ENCODE measurements at places on chromosomes 1 and 21.
A peak's percentile ranks its signal among the peaks of the same experiment; 100 is the strongest.

DNA sequence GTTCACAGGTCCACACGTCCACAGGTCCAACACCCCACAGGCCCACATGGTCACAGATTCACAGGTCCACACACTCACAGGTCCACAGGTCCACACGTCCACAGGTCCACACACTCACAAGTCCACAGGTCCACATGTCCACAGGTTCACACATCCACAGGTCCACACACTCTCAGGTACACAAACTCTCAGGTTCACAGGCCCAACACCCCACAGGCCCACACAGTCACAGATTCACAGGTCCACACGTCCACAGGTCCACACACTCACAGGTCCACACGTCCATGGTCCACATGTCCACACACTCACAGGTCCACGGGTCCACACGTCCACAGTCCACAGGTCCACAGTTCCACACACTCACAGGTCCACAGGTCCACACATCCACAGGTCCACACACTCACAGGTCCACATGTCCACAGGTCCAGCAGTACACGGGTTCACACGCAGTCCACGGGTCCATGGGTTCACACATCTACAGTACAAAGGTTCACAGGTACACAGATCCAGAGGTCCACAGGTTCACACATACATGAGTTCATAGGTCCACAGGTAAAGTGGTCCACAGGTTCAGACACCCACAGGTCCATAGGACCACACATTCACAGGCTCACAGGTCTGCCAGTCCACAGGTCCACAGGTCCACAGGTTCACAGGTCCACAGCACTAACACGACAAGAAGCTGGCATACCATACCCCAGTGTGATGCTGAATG is 39.3 kb upstream of the COL6A2 start:
- DNase-seq, result no peak
- no peaks in the 10 kb centered on the region for H3K27me3 ChIP-seq
- H3K36me3 ChIP-seq, result no peaks in the 10 kb centered on the region

GRCh38 chr21:29084372-29084771 is 10.9 kb upstream of the CCT8 start:
- no peak for DNase-seq
- H3K36me3 ChIP-seq, result no peaks in the 10 kb centered on the region
- H3K4me3 ChIP-seq, result no peak overlapping the region

DNA sequence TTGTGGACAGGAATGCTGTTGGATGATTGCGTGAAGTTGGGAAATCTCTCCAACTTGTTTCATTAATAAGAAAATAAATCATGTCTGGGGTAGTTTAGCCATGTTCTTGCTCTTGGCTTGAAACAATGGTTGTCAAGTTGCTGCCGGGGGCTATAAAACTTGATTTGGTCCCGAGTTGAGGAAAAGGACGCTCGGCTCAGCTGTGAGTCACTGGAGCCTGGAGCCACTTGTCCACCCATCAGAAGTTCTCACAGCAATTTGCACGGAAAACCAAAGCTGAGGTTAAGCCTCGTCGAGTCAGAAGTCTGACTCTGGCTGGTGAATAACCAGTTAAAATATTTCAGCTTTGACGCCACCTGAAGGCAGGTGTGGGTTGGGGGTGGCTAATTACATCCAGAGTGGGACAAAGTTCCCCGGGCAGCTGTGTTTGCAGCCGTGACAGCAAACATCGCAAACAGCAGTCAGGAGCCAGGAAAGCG is 19.7 kb upstream of the RIPK4 start:
- no peaks in the 10 kb centered on the region for H3K36me3 ChIP-seq
- peak; percentile 64 for DNase-seq
- H3K27me3 ChIP-seq, result peaks cover 2% of the 10 kb centered on the region
- H3K27ac ChIP-seq, result no peak overlapping the region
- no peaks in the 10 kb centered on the region for H3K4me1 ChIP-seq

DNA sequence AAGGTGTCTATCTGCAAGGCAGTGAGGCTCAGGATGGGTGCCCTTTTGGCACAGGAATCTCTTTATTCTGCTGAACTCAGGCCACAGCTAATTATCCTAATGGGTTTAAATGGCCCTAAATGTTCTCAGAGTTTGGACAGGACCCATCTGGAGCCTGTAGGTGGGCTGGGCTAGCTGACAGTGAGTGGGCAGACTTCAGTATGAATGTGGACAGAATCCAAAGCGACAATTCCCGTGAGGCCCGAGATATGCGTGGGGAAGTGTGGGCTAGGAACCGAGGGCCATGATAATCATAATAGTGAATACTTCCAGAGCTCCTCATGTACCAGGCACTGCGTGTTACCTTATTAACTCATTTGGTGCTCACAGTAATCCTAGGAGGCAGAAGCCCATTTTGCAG is 165.3 kb downstream of the GRIK3 start:
- no peaks in the 10 kb centered on the region for H3K36me3 ChIP-seq
- H3K27ac ChIP-seq, result no peak overlapping the region
- no peak for DNase-seq
- H3K4me1 ChIP-seq, result no peaks in the 10 kb centered on the region

Measured in astrocyte (in vitro differentiated cells and primary cell).